ENCODE measurements at places on chromosomes 7 and 10. TPM values are rescaled to one million over a fixed set of nuclear protein-coding genes. Genes with fewer than 3 reads are reported as not detected.

Gene LANCL2
- 14.3 TPM for total RNA-seq

Gene TRPV5
- total RNA-seq: not detected

Gene IGF2BP3
- 23.8 TPM for total RNA-seq

Gene BUB3
- 192 TPM for total RNA-seq

Gene INPP5A
- total RNA-seq: 13.7 TPM

Data from A549 treated with RU486 at 1 μM for 4 hours (cell line).